Smooth muscle cell of the brain vasculature (primary cell): ENCODE measurements at places on chromosomes 1 and 21.

- no peak for DNase-seq
These were observed 50.2 kb downstream of the PRDX6 start for GRCh38 chr1:173527151-173527826.

DNA sequence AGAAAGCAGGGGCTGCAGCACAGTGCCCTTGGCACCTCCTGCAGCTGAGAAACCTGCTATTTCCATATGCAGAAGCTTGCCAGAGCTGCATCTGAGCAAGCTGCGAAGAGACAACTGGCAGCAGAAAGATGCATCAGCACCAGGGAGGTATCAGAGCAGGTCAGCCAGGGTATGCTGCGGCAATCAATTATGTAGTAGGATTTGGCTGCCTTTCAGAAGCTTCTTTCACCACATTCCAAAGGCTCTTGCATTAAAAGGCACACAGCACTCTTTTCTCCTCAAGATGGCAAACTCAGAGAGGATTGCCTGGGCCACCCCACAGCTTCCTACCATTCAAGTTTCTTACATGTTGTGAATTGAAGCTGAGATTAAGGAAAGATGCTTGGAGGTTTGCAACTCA, 47.6 kb upstream of the RAP1A start:
- no peak for DNase-seq

GRCh38 chr21:40200946-40201345, 333.7 kb downstream of the PCP4 start:
- no peak for DNase-seq

DNA sequence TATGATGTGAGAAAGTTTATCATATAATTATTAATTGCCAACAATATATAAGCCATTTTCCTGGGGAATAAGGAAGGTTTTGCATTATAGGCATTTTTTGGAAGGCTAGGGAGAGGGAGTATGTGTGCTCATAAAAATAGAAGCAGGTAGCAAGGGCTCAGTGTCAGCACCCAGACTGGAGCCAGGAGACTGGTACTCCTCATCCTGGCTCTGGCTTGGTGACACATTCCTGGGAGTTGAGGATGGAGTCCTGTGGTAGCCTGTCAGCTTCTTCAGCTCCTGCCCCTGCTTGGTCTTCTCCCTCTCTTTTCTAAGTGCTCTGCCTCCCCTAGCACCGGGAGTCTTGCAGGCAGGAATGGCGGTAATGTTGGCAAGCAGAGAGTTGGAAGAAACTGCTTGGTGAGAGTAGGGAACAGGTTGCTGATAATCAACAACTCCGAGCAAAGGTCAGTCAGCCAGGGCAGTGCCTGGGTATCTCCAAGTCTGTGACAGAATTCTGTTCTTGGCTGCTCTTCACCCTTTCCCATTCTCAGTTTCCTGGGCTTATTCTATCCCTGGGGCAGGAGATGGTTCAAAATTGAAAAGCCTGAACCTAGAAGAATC, 23.0 kb downstream of the GIPC2 start:
- no peak for DNase-seq

GRCh38 chr1:3192825-3193224, 123.8 kb downstream of the PRDM16 start:
- no peak for DNase-seq

DNA sequence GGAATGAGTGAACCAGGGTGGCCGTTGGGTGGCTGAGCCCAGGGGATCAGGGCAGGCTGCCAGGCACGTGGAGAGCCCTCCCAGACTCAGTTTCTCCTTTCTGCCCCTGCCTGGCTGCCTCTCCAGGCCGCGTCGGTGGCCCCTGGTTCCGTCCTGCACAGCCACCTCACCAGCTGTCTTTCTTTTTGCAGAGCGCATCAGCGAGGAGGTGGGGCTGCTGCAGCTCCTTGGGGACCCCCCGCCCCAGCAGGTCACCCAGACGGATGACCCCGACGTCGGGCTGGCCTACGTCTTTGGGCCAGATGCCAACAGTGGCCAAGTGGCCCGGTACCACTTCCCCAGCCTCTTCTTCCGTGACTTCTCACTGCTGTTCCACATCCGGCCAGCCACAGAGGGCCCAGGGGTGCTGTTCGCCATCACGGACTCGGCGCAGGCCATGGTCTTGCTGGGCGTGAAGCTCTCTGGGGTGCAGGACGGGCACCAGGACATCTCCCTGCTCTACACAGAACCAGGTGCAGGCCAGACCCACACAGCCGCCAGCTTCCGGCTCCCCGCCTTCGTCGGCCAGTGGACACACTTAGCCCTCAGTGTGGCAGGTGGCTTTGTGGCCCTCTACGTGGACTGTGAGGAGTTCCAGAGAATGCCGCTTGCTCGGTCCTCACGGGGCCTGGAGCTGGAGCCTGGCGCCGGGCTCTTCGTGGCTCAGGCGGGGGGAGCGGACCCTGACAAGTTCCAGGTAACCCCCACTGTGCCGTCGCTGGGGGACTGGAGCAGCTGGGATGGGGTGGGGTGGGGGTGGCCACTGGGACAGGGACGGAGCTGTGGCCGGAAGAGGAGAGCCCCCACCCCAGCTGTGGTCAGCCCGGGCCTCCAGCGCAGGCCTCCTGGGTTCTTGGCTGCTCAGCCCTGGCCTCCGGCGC, 63.3 kb downstream of the COL18A1 start:
- no peak for DNase-seq

DNA sequence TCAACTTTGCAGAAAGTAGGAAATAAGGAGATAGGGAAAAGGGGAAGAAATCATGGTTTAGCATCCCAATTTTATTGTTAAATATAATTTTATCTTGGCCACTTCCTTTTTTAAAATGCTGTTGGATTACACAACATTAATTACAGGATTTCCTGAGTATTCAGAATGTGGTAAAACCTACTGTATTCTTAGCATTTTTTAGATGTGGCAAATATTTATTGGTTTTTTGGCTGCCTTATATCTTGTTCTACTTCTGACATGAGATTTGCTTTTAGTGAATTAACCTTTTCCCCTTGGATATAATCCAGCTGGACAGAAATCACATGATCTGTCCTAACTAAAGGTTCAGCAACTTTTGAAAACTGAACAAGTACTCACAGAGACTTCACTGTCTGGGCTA, 104.9 kb downstream of the PTGS2 start:
- DNase-seq: no peak

DNA sequence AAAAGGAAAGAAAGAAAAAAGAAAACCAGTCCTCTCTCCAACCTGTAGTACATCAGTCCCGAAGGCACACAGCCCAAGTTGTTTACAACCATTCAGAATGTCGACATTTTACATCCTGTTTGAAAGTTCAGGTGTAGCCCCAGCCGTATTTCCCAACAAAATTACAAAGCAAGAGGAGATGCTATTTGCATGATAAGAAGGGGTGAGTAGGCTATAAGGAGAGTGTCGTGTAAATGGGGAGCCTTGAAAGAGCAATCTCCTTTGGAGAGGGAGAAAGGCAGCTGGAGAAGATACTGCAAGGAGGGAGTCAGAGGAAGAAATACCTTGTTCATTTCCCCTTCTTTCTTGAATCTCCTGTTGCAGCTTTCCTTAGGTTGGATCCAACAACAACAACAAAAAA, 35.5 kb upstream of the DENND1B start:
- no peak for DNase-seq

- no peak for DNase-seq
These were observed 511.8 kb upstream of the USP24 start for GRCh38 chr1:55726994-55727393.

- no peak for DNase-seq
These were observed 25.4 kb upstream of the NPL start for GRCh38 chr1:182764029-182764727.

- DNase-seq: no peak
These were observed 19.9 kb downstream of the TLR5 start for GRCh38 chr1:223123011-223123610.

- no peak for DNase-seq
These were observed 20.1 kb upstream of the ZP4 start for GRCh38 chr1:237910834-237911233.

- DNase-seq: peak; percentile 76
These were observed 16.4 kb downstream of the ARHGEF2 start for GRCh38 chr1:155961937-155962336.

GRCh38 chr21:42120101-42120902, 49.2 kb downstream of the UMODL1 start:
- no peak for DNase-seq

GRCh38 chr1:58809325-58810010, 25.6 kb upstream of the JUN start:
- no peak for DNase-seq

- no peak for DNase-seq
These were observed 1.8 kb upstream of the SLC19A2 start for GRCh38 chr1:169487561-169487960.

DNA sequence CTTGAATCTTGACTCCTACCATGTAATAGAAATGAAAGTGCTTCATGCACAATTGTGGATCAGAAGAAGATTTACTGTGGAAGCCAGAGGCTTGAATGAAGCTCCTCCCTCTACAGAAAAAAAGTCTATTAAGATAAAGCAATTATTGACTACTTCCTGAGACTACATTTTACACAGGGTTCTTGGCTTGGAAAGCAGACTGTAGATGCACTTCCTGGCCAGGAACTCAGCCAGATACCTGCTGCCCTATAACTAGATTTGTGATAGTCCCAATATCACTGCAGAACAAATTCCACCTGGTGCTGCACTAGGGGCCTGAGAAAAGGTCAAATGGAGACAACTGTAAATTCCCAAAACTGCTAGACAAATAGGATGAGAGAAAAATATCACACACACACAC, 96.8 kb upstream of the GUCA2B start:
- no peak for DNase-seq

DNA sequence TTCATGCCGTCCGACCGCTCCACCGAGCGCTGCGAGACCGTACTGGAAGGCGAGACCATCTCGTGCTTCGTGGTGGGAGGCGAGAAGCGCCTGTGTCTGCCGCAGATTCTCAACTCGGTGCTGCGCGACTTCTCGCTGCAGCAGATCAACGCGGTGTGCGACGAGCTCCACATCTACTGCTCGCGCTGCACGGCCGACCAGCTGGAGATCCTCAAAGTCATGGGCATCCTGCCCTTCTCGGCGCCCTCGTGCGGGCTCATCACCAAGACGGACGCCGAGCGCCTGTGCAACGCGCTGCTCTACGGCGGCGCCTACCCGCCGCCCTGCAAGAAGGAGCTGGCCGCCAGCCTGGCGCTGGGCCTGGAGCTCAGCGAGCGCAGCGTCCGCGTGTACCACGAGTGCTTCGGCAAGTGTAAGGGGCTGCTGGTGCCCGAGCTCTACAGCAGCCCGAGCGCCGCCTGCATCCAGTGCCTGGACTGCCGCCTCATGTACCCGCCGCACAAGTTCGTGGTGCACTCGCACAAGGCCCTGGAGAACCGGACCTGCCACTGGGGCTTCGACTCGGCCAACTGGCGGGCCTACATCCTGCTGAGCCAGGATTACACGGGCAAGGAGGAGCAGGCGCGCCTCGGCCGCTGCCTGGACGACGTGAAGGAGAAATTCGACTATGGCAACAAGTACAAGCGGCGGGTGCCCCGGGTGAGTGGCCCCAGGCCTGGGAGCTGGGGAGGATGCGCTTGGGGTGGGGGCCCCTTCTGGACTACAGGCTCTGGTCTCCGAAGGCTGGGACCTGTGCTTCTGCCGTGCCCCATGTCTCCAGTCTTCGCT, 1.1 kb downstream of the SKI start:
- no peak for DNase-seq

DNA sequence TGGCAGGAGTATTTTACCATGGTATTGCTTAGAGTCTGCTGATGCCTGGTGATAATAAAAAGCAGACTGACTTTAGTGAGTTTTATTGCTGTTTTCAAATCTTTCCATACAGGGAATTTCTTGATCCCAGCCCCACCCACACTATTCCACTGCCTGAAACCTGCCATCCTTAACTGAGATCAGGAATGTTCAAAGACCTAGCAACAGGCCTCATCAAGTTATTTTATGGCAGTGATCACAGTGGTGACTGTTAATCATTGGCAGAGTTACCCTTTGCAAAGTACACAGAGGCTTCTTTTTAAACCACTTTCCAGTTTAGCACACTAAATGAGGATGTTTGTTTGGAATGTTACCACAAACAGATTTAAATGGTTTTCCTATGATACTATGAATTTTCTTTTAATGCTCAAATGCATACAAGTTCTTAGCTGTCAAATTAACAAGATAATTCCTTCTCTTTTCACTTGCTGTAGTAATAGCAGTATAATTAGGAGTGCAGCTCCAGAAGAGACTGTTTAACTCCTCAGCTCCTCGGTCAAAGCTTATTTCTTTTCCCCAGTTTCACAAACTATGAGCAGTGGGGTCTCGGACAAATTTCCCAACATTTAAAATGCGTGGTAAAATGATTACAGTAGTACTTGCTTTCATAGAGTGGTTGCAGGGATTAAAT, 69.9 kb upstream of the USP25 start:
- DNase-seq: no peak

DNA sequence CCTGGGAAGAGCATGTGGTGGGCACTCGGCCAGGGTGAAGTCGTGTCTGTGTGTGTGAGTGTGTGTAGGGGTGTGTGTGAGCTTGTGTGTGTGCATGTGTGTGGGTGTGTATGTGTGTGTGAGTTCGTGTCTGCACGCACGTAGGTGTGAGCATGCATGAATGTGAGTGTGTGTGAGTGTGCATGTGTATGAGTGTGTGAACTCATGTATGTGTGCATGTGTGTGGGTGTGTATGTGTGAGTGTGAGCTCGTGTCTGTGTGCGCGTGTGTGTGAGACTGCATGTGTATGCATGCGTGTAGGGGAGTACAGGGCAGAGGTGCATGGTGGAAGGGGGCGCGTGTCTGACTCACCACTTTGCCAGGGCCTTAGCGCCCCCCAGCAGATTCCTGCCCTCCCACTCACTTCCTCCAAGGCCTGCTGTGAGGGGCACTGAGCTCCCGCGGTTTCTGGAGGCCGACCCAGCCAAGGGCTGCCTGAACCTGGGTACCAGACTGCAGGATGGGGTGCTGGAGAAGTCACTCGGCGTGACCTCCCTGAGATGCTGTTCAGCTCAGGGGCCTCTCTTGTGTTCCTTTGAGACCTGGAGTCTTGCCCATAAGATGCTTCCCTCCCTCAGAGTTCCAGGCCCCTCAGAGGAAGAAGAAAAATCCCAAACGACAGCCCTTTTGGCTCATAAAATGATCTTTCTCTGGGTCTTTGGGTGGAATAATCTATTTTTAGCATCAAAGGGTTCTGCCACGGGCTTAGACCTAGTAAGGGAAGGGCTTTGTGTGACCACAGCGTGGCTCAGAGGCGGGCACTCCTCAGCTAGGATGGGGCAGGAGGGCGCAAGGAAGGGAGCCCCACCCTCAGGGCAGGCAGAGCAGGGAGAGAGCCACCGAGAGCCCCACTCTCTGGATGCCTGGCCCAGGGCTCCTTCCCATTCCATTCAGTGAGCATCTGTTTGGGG, 41.1 kb upstream of the RUNX3 start:
- no peak for DNase-seq

GRCh38 chr1:103514920-103515503, 10.5 kb upstream of the RNPC3 start:
- DNase-seq: no peak

GRCh38 chr1:98044766-98045165, 123.9 kb upstream of the DPYD start:
- no peak for DNase-seq
